Type B pancreatic cell (in vitro differentiated cells): ENCODE measurements at places on chromosomes 3 and 15.

DNA sequence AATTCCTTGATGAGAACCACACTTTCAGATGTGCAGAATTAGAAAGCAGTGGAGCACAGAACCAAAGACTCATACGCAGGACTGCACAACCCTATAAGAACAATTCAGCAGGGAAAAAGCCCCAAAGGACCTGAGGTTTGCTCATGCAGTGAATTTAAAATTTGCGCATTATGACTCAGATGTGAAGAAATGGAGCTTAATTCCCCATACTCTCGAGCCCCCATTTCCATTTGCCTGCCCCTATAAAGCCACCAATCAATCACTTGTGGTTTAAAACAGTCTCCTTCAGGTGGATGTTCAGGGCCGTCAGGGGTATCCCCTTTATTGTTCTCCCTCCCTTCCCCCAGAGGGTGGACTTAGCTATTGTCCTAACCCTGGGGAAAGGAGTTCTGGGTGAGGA is 221.2 kb downstream of the IGSF11 start:
- no peak for DNase-seq

DNA sequence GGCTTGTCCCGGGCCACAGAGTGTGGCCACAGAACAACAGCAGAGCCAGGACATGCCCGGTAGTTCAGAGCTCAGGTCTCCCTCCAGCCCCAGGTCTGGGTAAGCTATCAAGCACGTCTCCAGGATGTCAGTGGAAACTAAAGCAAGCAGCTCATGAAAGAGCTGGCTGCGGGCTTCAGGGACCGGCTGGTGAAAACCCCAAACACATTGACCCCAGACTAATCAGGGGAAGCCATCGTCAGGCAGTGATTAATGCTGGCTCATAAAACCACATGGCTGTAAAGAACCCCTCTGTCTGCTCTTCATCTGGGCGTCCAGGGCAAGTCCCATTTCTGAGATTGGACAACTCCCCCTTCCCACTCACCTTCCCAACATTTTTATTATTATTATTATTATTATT is 37.8 kb downstream of the LMCD1 start:
- no peak for DNase-seq

DNA sequence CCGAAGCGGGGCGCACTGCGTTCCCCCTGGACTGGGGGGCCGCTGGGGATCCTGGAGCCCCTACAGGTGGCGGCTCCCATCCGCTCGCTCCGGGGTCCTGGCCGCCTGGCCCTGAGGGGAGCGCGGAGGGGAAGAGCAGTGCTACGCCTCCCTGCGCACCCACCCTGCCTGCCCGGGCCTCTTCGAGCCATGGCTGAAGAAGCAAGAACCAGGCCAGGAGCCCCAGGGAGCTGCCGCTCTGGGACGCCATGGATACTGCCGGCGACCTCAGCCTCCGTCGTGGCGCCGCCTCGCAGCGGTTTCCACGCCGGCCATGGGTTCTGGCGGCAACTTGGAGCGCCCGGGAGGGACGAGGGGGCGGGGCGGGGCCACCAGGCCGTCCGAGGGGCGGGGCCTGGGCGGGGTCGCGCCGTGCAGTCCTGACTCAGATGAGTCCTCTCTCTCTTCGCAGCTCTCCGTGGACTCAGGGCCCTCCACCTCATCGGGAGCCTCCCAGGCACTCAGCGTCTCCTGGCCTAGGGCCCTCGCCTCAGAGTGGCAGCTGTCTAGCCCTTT is 50.9 kb downstream of the MYL3 start:
- DNase-seq, result peak; percentile 80

GRCh38 chr15:61075741-61076140 is 153.4 kb downstream of the RORA start:
- no peak for DNase-seq

DNA sequence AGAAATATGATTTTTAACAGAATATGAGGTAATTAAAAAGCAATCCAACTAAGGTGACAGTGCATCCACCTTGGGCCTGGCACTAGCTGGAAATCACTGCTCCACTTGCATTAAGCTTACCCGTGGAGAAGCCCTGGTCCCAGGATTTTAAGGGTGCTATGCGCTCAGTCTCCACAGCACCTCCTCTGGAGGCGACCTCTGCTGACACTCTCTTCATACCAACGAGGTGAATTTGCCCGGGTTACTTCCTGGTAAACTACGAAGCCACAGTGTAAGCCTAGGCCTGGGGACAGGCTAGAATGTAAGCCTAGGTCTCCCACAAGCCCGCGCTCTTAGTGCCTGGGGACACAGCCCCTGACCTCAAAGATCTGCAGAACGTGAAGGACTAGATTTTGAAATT is 793 bp downstream of the APOD start:
- DNase-seq, result no peak

GRCh38 chr3:172658344-172659245 is 52.3 kb downstream of the NCEH1 start:
- no peak for DNase-seq

DNA sequence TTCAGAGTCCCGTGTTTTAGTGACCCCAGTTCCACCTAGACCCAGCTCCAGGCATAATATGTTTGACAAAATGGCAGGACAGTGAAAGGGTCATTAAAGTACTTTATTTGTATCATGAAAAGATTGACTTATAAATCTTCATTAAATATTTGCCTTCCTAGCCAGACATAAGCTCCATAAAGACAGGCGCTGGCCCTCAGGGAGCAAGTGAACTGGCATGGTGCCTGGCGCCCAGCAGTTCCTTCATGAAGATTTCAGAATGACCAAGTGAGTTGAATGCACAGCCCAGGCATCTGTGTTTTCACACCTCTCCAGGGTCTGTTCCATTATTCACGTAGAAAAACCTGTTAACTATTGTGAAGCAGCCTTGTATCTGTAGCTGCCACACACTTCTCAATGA is 166.2 kb downstream of the GAP43 start:
- no peak for DNase-seq

DNA sequence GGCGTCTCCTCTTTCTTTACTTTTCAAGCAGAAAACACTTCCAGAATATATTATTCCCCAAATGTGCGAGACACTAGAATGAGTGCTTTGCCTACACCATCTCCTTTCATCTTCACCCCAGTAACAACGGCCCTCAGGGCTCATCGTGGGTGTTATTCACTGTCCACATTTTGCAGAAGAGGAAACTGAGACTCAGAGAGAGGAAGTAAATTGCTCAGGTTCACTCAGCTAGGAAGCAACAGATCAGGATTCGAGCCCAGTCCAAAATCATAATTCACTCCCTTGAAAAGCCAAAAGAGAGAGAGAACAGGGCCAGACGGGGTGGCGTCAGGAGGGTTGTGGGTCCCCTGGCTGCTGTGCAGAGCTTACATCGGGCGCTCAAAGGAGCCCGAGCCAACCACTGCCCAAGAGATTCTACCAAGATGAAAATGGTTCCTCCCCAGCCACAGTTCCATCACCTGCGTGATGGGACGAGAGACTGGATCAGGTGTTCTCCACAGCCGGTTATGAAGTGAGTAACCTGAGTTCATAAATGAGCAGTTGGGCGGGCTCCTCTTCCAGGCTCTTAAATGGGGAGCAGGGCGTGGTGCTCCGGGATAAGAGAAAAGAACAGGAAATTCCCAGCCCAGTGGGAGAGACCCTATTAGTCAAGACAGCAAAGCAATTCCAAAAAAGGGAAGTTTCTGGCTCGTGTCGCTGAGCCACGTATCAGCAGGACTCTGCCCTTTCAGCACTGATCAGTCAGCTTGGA is 48.6 kb upstream of the FLNB start:
- no peak for DNase-seq

DNA sequence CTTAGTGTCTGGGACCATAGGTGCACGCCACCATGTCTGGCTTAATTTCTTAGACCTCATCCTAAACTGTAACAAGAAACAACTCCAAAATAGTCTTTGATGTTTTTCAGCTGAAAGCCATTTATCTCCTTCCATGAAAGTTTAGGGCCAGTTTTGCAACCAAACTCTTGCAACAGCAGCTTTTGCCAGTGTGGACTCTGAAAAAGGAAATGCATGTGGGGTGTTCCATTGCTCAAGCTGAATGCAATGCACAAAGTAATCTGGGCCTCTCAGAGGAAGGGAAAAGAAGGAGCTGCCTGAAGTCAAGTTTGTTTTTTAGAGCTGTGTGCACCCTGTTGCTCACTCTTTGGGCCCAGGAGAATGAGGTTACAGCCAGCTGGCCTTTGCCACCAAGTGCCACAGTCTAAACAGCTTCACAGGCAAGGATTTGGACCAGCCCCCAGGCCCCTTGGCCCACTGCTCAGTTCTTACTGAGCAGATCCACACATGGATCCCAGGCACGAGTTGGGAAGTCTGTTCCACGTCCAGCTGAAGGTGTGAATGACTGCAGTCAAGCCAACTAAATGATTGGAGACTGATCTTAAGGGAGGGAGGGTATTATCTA is 212.3 kb upstream of the LRRFIP2 start:
- no peak for DNase-seq

DNA sequence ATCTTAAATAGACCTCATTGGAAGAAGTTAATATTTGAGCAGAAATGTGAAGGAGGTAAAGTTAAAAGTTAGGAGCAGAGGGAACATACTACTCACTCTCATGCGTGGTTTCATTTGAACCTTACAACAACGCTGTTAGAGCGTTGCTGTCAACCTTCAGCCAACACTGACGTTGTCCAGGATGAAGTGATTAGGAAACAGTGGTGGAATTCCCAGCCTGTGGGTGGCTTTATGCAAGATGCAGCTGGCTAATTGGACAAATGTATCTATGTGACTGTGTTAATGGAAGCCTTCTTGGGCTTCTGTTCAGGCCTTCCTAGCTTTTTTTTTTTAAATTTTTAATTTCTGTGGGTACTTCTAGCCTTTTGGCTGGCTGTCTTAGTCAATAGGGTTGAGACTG is 40.5 kb downstream of the PTPRG start:
- no peak for DNase-seq

- no peak for DNase-seq
Observed at GRCh38 chr15:39028069-39028468, 463.5 kb upstream of the RASGRP1 start.

GRCh38 chr3:48592519-48593087 is 2.5 kb downstream of the COL7A1 start:
- DNase-seq, result no peak

DNA sequence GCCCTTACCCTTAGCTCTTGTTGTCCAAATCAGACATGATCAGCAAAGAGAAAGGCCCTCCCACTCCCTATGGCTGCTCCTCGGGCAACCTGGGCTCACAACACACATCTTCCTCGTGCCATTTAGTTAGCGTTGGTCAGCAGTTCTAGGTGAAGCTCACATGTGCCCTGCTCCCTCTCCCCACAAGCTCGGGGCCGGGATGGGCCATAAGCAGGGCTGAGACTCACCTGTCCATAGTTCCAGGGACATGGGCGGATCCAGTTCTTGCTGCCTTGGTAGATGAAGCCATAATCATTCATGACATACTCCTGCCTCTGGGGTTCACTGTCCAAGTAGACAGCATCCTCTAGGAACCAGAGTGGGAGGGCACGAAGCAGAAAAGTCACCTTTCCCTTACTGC is 10.4 kb downstream of the TGM5 start:
- no peak for DNase-seq

- DNase-seq, result no peak
Observed at GRCh38 chr3:168155303-168155702, 59.6 kb upstream of the GOLIM4 start.

DNA sequence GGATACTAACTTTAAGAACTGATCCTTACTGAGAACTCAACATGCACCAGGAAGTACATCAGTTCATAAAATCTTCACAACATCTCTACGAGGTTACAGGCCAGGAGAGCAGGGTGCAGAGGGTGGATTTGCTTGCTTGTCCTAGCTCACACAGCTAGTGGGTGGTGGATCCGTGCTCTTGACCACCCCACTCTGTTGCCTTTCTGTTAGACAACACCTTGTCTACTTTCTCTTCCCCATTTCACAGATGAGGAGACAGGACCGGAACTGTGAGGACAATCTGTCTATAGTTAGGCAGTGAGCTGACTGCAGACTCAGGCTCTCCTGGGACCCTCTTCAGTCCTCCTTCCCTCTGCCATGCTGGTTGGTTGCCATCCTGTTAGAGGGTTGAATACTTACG is 221.7 kb upstream of the TLE3 start:
- DNase-seq, result no peak

GRCh38 chr3:142502187-142502985 is 54.5 kb upstream of the XRN1 start:
- no peak for DNase-seq

DNA sequence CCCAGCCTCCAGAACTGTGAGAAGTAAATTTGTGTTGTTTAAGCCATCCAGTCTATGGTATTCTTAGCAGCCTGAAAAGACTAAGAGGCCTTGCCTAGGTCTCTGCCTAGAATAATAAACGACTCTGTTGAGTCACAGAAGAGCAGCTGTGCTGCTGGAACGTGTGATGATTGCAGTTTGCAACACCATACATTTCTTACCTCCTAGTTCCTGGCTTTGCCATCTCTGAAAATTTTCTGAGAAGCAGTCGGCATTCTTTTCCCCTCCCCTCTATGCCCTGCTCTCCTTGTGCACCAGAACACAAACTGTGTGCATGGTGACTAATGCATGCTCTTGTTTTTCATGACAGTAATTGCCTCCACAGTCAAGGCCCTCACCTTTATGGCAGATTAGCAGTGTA is 301.3 kb downstream of the IL20RB start:
- no peak for DNase-seq

- no peak for DNase-seq
Observed at GRCh38 chr3:27528791-27529190, 44.6 kb upstream of the SLC4A7 start.

DNA sequence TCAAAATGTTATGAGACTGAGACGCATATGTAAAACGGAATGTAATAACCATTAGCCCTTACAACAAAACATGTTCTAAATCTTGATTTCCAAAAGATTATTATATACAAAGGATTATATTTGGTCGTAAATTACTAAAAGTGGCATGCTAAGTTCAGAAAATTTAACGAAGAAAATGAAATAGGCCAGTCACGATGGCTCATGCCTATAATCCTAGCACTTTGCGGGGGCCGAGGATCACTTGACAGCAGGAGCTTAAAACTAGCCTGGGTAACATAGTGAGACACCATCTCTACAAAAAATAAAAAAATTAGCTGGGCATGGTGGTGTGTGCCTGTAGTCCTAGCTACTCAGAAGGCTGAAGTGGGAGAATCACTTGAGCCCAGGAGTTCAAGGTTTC is 29.0 kb downstream of the ACAD11 start:
- DNase-seq, result no peak

- no peak for DNase-seq
Observed at GRCh38 chr3:81951636-81952035, 190.2 kb upstream of the GBE1 start.

- DNase-seq, result no peak
Observed at GRCh38 chr3:190258634-190259033, 63.6 kb downstream of the CLDN1 start.

- DNase-seq, result no peak
Observed at GRCh38 chr3:101870138-101870537, 20.8 kb downstream of the NFKBIZ start.

- no peak for DNase-seq
Observed at GRCh38 chr15:67070892-67071664, 5.7 kb downstream of the SMAD3 start.

DNA sequence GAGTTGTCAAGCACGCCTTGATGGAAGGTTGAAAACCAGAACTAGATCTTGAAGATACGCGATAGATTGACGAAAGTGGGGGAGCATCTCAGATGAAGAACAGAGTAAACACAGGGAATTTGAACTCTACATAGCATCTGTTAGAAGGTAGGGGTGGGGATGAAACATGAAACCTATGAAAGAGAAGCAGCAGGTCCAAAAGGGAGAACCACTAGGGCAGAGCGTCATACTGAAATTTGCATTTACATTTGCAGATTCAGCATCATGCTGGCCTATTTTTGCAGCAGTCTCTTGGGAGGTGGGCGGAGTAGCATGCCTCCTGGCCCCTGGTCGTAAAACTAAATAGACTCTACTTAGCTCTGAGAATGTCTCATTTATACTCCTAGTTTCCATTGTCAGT is 46.1 kb upstream of the RASGRP1 start:
- no peak for DNase-seq
